ENCODE measurements at places on chromosomes 3 and 15.

DNA sequence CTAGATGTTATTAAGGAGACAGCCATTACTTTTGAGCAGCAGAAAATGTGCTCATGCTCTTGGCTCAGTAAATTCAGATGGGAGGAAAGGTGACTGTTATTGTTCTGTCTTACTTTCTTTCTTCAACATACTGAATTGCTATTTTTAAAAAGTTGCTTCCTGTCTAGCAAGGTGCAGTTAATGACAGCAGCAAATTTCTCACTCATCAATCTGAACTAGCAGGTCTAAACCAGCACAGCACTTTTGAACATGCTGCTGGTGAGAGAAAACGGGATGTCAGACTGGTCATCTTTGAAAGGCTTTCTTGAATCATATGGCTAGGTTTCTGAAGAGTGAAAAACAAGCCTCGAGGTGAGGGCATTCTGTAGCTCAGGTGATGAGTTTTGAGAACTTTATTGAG is 384.7 kb downstream of the MFSD1 start:
- DNase-seq, result no peak

- peak; percentile 56 for DNase-seq
These were observed 57.8 kb upstream of the PLSCR4 start for GRCh38 chr3:146308682-146309081.

GRCh38 chr15:69609176-69609575 is 156.6 kb downstream of the RPLP1 start:
- DNase-seq, result peak; percentile 28

GRCh38 chr3:9179826-9180763 is 69.4 kb downstream of the SRGAP3 start:
- no peak for DNase-seq
